CD8-positive, alpha-beta T cell (primary cell): ENCODE measurements at places on chromosomes 11 and 22. TPM values are rescaled to one million over a fixed set of nuclear protein-coding genes. Genes with fewer than 3 reads are reported as not detected.

Gene E2F8
- total RNA-seq: not detected

Gene LSP1
- 190 TPM for total RNA-seq

Gene TENM4
- not detected for total RNA-seq

Gene GAS2L1
- not detected for total RNA-seq

Gene C11orf16
- total RNA-seq: not detected

GRCh38 chr11:62020661-62021060, 53.2 kb upstream of the FTH1 start:
- DNase-seq: no peak

DNA sequence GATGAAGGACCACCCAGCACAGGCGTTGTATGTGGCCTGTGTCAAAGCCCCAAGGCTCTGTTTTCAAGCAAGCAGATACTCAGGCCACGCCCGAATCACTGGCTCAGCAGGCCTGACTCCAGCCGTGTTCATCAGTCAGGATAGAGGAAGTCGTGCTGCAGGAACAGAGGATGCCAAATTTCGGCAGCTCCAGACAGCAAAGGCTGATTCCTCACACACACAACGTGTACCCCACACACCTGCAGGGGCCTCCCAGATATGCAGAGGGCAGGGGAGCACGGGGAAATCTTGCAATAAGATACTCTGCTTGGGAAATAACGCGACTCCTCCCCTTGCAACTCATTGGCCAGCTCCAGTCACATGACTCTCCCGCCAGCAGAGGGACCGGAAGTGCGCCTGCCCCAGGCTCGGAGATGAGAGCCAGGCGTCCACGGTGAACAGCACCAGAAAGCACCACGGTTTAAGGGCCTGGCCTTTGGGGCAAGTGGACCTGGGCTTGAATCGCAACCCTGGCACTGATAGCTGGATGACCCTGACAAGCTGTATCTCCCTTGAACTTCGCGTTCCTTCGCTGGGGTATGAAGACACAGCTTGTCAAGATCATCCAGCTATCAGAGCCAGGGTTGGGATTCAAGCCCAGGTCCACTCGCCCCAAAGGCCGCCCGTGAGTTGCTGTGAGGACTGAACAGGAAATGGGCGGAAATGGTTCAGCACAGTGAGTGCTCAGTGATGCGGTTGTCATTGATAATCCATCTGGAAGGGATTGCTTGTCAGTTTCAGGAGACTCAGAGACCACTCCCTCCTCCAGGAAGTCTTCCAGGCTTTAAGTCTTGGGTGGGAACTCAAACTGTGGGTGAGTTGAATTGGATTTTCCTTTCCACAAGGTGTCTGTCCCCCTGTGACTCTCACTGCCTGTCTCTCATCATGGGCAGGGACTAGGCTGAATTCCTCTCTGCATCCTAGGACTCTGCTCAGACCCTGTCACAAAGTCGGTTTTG, 88.5 kb downstream of the MYEOV start:
- no peak for DNase-seq

GRCh38 chr11:95515371-95515770, 274.2 kb downstream of the FAM76B start:
- no peak for DNase-seq

- DNase-seq: peak; percentile 7
Observed at GRCh38 chr11:72398058-72398758, 36.1 kb downstream of the CLPB start.

GRCh38 chr11:24645563-24645962, 148.7 kb downstream of the LUZP2 start:
- DNase-seq: no peak

DNA sequence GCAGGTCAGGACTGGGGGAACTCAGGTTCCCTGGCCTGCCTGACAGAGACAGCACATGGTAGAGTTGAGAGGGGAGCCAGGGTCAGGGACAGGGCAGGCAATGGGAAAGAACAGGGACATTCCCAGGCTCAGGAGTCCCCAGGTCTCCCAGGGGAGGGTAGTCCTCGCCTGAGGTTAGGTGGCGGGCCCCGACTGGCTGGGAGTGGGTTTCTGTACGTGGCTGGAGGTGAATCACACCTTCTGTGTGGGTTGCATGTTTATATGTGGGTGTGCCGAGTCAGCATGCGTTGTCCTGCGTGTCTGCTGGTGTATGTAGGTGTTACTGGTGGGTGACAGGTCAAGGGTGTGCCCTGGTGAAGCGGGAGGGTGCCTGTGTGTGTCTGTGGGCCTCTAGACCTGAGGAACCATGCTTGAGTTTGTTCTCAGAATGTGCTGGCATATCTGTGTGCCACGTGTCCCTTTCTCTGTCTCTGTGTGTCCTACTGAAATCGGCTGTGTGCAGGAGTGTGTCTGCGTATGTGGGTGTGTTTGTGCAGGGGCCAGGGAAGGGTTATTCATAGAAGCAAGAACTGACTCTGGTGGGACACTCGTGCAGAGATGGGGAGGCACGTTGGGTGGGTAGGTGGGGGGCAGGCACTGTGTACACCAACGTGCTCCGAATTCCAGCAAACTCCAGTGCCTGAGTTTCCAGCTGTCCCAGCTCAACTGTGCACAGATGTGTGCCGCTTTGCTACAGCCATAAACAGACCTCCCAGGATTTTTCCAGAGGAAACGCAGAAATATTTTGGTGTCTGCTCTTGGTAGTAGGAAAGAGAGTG, 23.8 kb upstream of the OAF start:
- DNase-seq: no peak

- peak; percentile 35 for DNase-seq
Observed at GRCh38 chr11:93541884-93542810, 1.0 kb downstream of the SMCO4 start.
